Smooth muscle cell of trachea (primary cell): ENCODE measurements at places on chromosomes 1 and 21. TPM values are rescaled to one million over a fixed set of nuclear protein-coding genes. Genes with fewer than 3 reads are reported as not detected.

Gene COL11A1
- 2.5 and 3.3 TPM in 2 replicates for total RNA-seq

Gene ASPM
- 2.0 and 60.8 TPM in 2 replicates for total RNA-seq

Gene TLR5
- 0.17 TPM in 1 of 2 replicates, not detected in the other for total RNA-seq

Gene CSMD2
- total RNA-seq: 2.2 and 5.0 TPM in 2 replicates

Gene SH3BGRL3
- total RNA-seq: 36.8 and 70.3 TPM in 2 replicates

Gene ROR1
- total RNA-seq: 9.7 and 21.2 TPM in 2 replicates

Gene SHISA4
- 15.3 and 37.4 TPM in 2 replicates for total RNA-seq

Gene RIMS3
- total RNA-seq: 0.29 and 0.33 TPM in 2 replicates

Gene ATP1A4
- total RNA-seq: not detected in 2 replicates

Gene IL19
- total RNA-seq: not detected in 2 replicates

Gene ZNF695
- total RNA-seq: 1.7 and 2.0 TPM in 2 replicates

Gene HDAC1
- 89.2 and 99.5 TPM in 2 replicates for total RNA-seq

Gene IQGAP3
- 3.8 and 50.3 TPM in 2 replicates for total RNA-seq

Gene SYPL2
- 0.29 and 1.2 TPM in 2 replicates for total RNA-seq

Gene KIAA0319L
- total RNA-seq: 68.8 and 73.6 TPM in 2 replicates

Gene FAM78B
- 0.29 and 0.50 TPM in 2 replicates for total RNA-seq

Gene OR2T33
- not detected in 2 replicates for total RNA-seq

Gene CALML6
- total RNA-seq: 0.15 and 0.50 TPM in 2 replicates

Gene PHLDA3
- 99.2 and 254 TPM in 2 replicates for total RNA-seq

Gene UMODL1
- not detected in 2 replicates for total RNA-seq

Gene SEC22B
- 66.5 and 71.1 TPM in 2 replicates for total RNA-seq

Gene AK4
- 23.4 and 24.8 TPM in 2 replicates for total RNA-seq

Gene CD5L
- not detected in 2 replicates for total RNA-seq

Gene CRYAA
- not detected in 2 replicates for total RNA-seq

Gene ALDH9A1
- 246 and 297 TPM in 2 replicates for total RNA-seq

Gene PUM1
- total RNA-seq: 64.1 and 78.7 TPM in 2 replicates

Gene S100A7A
- total RNA-seq: not detected in 2 replicates

Gene COL16A1
- total RNA-seq: 80.1 and 116 TPM in 2 replicates

Gene MTHFR
- 75.1 and 89.3 TPM in 2 replicates for total RNA-seq

Gene NOL9
- total RNA-seq: 21.1 and 24.1 TPM in 2 replicates
